ENCODE measurements at places on chromosomes 2 and 18. TPM values are rescaled to one million over a fixed set of nuclear protein-coding genes. Genes with fewer than 3 reads are reported as not detected.

Gene ROCK1
- 11.2 TPM for polyA plus RNA-seq

Gene MYL1
- not detected for polyA plus RNA-seq

Gene MC5R
- polyA plus RNA-seq, result not detected

Gene AQP12A
- not detected for polyA plus RNA-seq

Gene REG3A
- not detected for polyA plus RNA-seq

Gene UGT1A7
- polyA plus RNA-seq, result not detected

Gene SLC9A4
- 0.15 TPM for polyA plus RNA-seq

Gene HRH4
- polyA plus RNA-seq, result not detected

Gene PID1
- 2.9 TPM for polyA plus RNA-seq

Gene ADI1
- polyA plus RNA-seq, result 28.9 TPM

Gene CEBPZOS
- 85.5 TPM for polyA plus RNA-seq

Gene LIMS3
- not detected for polyA plus RNA-seq

Gene FBLN7
- polyA plus RNA-seq, result 6.8 TPM

Gene DSC2
- 0.06 TPM for polyA plus RNA-seq

Gene UPP2
- polyA plus RNA-seq, result 0.90 TPM

Gene FIGN
- polyA plus RNA-seq, result 11.4 TPM

Gene HNRNPA3
- 49.2 TPM for polyA plus RNA-seq

Gene IL37
- polyA plus RNA-seq, result not detected

Gene UGT1A4
- polyA plus RNA-seq, result not detected
